ENCODE measurements at places on chromosomes 2 and 18.
A peak's percentile ranks its signal among the peaks of the same experiment; 100 is the strongest.

GRCh38 chr18:29488617-29489016, 1311.7 kb upstream of the CDH2 start:
- DNase-seq, result no peak

DNA sequence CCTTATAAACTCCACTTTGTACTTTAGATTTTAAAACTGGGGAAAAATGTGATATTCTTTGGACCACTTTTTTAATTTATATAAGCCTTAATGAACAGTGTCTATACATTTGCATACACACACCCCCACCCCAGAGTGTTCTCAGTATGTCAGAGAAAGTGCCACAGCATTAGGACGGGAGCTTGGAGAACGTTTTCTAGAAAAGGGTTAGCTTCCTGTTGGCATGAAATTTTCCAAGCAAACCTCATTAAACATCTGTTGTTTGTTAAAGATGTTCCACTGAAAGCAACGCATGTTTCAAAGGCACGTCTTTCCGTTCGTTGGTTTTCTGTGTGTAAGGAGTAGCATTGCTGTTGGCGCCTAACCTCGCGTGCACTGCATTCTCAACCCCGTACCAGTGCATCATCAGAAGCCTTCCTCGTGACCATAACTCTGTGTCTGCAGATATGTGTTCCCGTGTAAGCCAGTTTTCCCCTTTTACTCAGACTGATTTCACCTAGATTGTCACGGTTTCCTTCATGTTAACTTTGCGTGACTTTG, 228.5 kb downstream of the ALPK2 start:
- DNase-seq, result no peak

GRCh38 chr18:8337211-8337610, 272.0 kb upstream of the RAB12 start:
- no peak for DNase-seq

DNA sequence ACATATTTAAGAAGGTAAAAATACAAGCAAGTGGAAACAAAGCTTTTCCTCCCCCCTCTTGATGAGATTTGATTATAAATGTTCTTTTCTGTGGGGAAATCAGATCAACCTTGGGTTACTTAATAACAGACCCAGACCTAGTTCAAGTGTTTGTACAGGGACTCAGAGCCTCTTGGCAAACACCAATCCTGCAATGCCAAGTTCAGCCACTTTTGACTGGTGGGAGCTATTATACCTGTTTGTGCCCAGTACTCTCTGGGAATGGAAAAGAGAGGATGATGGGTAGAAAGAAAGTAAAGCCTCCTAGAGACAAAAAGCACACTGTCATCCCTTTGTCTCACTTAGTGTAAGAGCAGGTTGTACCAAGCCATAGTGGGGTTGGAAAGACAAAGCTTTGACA, 63.8 kb upstream of the EPHA4 start:
- no peak for DNase-seq

- DNase-seq, result no peak
These were observed 74.7 kb downstream of the COPS8 start for GRCh38 chr2:237160271-237160919.

DNA sequence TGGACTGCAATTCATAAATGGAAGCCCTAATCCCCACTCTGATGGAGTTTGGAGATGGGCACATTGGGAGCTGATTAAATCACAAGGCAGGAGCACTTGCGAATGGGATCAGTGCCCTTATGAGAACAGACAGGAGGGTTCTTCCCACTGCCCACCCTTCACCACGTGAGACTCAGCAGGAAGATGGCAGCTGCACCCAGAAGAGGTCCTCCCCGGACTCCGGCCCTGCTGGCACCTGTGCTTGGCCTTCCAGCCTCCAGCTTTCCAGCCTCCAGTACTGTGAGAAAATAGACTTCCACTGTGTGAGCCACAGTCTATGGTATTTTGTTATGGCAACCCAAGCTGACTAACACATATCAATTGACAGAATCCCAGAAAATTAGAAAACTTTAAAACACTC, 267.6 kb upstream of the SALL3 start:
- DNase-seq, result no peak

GRCh38 chr2:160551259-160551658, 57.7 kb upstream of the RBMS1 start:
- peak; percentile 23 for DNase-seq

DNA sequence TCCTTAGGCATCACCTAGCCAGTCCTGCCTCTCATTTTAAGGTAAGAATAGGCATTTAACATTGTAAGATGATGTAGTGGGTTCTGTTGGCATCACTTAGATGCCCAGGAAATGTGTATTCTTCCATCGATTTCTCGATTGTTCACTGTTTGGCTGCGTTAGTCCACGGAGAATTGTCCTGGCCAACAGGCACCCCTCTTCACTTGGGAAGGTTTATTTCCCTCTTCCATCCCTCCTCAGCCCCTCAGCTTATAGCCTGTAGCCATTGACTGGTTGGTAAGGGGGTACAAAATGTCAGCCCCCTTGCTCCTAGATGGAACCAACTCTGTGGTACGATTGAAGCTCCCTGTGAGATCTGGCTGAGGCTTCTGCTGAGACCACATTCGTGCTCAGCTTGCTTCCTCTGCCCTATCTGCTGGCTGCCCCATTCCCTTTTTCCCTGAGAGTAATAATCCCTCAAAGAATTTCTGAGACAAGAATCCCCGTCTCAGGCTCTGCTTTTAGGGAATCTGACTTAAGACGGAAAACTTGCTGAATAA, 43.4 kb downstream of the PLEKHA3 start:
- DNase-seq, result no peak

- no peak for DNase-seq
These were observed 58.1 kb upstream of the GPC1 start for GRCh38 chr2:240377366-240377765.

GRCh38 chr2:97726261-97727064, 13.1 kb downstream of the ZAP70 start:
- DNase-seq, result no peak

GRCh38 chr2:12619975-12620374, 96.8 kb upstream of the TRIB2 start:
- no peak for DNase-seq

Data from HL-60 (cell line).